ENCODE measurements at places on chromosomes 11 and 22. TPM values are rescaled to one million over a fixed set of nuclear protein-coding genes. Genes with fewer than 3 reads are reported as not detected.

DNA sequence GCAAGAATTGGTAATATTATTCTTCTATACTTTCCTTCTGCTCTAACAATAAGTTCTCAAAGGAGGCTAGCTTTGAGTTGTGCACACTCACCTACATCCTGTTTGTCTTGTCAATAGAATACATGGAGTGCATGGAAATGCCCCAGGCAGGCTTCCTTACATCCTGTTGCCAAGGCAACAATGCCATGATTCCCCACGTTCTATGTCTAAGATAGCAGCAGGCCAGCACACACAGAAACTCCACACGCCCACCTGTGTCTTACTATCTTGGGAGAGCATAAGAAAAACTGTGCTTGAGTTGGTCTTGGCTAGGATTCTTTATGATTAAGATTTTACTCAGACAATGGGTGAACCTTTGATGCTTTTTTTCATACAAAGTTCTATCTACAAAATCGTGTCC is 379.2 kb downstream of the AASDHPPT start:
- DNase-seq = no peak

GRCh38 chr22:42383287-42383686 is 48.9 kb downstream of the NFAM1 start:
- no peak for DNase-seq

DNA sequence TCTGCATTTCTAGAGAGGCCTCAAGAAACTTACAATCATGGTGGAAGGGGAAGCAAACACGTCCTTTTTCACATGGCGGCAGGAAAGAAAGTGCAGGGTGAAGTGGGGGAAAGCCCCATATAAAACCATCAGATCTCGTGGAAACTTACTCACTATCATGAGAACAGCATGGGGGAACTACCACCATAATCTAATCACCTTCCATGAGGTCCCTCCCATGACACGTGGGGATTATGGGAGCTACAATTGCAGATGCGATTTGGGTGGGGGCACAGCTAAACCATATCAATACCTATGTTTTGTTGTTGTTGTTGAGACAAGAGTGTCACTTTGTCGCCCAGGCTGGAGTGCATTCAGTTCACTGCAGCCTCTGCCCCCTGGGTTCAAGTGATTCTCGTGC is 29.9 kb downstream of the SFI1 start:
- DNase-seq = no peak

DNA sequence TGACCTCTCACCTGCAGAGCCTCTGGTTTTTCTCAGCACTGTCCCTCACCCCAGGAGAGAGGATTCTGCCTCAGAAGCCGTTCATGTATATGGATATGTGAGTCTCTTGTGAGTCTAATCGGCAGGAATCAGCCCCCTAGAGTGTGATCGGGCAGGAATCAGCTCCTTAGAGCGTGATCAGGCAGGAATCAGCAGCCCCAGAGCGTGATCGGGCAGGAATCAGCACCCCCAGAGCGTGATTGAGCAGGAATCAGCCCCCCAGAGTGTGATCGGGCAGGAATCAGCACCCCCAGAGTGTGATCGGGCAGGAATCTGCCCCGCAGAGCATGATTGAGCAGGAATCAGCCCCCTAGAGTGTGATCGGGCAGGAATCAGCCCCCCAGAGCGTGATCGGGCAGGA is 80.0 kb upstream of the EIF3D start:
- peak; percentile 51 for DNase-seq

- peak; percentile 30 for DNase-seq
Observed at GRCh38 chr11:75199412-75199955, 41.1 kb upstream of the TPBGL start.

DNA sequence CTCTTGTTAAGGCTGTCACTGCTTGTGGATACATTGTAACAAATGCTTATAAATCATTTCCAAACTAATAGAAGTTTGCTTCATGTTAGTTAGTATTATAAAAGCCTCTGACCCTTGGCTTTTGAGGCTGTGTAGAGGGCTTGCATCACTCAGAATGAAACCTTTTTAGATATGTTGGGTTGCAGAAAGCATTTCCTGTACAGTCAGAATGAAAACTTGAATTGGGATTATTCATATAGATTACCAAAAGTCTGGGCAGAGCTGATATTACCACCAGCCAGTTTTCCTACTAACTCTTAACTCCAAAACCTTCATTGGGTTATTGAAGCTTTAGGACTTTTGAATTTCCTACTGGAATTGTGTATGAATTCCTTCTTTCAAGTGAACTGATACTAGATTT is 12.0 kb downstream of the KMT2A start:
- no peak for DNase-seq

DNA sequence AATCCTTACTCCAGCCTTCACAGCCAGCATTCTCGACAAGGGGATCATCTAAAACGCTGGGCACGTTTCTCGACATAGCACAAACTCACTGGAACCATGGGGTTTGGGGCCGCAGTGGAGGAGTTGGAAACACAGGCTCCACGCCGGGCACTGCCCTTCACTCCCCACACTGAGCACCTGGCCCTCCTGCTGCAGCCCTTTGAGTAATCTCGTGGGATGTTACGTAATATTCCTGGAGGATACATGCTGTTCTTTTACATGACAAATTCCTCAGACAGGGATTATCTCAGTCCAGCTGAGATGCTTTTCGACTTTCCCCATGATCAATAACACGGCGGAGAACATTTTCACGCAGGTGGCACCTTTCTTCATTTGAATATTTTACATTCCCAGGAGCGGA is 408.0 kb downstream of the SHANK2 start:
- peak; percentile 6 for DNase-seq

GRCh38 chr11:85953491-85954143 is 98.4 kb downstream of the CCDC83 start:
- DNase-seq = no peak

DNA sequence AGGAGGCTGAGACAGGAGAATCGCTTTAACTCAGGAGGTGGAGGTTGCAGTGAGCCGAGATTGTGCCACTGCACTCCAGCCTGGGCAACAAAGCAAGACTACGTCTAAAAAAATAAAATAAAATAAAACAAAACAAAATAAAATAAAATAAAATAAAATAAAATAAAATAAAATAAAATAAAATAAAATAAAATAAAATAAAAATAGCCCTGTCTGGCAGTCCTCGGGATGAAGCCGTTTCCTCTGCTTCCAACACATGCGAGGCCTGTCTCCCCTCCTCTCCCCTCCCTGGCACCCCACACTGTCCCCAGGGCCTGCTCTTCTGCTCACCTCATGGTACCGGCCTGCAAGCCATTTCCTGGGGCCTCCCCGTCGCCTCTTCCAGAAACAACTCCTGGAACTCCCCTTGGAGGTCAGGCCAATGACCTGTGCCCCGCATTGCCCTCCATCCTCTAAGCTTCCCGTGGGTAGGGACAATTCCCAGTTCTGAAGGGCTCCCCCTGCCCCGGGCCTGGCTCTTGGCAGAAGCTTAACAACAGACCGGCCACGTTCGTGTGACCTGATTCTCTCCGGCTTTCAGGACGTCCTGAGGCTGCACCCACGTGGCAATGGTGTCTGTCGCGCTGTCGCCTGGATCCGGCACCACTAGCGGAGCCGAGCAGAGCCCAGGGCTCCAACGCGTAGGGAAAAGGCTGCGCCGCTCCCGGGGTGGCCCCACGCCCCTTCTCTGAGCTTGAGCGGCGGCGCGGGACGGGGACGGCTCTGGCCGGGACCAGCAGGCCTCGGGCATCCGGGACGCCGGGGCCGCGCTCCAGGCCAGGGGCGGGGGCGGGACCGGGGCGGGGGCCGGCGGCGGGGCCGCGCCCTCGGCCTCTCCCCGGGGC is 456 bp upstream of the PARVB start:
- peak; percentile 95 for DNase-seq

DNA sequence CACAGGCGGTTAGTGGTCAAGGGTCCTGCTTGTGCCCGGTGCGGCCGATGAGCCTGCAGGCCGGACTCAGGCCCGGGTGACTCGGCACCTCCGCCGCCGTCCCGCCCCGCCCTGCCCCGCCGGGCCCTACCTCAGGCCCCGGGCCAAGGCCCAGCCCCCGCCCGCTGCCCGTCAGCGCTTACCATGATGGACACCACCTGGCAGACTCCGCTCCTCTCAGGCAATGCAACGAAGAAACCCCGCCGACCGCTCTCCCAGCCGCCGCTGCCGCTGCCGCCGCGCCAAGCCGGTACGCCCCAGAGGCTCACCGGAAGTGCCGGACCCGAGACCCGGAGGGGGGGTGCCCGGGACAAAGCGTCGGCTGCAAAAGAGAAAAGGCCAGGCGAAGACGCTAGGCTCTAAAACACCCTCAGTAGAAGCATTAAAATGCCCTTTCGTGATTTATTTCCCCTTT is at the start of gene UFD1:
Gene UFD1 (minus strand): TSS at position 293 of the 454 bp plus-strand sequence. CDS start 108 bp downstream, at position 185.
- DNase-seq = peak; percentile 96

DNA sequence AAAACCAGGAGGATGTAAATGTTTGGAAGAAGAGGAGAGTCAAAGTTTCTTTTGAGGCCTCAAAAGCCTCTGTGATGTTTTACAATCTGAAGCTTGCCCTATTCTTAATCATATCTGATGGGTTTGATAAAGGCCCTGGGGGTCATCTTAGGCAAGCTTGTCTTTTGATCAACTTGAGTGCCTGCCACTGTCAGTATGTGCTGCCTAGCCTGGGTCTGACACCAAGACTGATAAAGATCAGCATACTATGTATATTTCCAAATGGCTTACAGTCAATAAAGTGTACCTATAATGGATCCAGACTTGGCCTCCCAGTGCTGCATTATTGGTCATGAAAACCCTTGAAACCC is 12.7 kb downstream of the EHF start:
- DNase-seq = no peak

- DNase-seq = no peak
Observed at GRCh38 chr11:131356206-131356605, 14.2 kb upstream of the NTM start.

DNA sequence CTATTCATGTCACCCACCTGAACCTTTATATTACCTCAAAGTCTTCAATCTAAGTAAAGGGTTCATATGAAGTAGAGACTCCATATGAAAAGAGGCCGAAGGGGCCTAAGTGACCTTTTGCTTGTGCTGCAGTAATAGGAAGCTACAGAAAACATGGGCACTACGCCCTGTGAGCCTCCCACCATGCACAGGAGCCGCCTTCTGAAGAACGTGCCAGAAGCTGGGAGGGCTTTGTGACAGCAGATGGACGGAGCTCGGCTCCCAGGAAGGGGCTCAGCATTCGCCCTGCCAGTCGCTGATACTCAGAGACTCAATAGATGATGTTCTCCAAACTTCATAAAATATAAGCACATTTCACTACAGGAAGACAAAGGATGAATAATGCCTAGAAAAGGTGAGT is 21.2 kb downstream of the DEAF1 start:
- DNase-seq = no peak

AIFM3 gene
- 0.59 TPM for total RNA-seq

LSP1 gene
- total RNA-seq = 54.6 TPM

TMPRSS4 gene
- not detected for total RNA-seq

FOLR2 gene
- total RNA-seq = not detected

SLC1A2 gene
- total RNA-seq = 0.72 TPM

LRRC74B gene
- under 0.01 TPM for total RNA-seq

DDI1 gene
- total RNA-seq = not detected

LIF gene
- total RNA-seq = 3.2 TPM

Measured in osteoblast (primary cell).